ENCODE measurements at places on chromosomes 7 and 10.

DNA sequence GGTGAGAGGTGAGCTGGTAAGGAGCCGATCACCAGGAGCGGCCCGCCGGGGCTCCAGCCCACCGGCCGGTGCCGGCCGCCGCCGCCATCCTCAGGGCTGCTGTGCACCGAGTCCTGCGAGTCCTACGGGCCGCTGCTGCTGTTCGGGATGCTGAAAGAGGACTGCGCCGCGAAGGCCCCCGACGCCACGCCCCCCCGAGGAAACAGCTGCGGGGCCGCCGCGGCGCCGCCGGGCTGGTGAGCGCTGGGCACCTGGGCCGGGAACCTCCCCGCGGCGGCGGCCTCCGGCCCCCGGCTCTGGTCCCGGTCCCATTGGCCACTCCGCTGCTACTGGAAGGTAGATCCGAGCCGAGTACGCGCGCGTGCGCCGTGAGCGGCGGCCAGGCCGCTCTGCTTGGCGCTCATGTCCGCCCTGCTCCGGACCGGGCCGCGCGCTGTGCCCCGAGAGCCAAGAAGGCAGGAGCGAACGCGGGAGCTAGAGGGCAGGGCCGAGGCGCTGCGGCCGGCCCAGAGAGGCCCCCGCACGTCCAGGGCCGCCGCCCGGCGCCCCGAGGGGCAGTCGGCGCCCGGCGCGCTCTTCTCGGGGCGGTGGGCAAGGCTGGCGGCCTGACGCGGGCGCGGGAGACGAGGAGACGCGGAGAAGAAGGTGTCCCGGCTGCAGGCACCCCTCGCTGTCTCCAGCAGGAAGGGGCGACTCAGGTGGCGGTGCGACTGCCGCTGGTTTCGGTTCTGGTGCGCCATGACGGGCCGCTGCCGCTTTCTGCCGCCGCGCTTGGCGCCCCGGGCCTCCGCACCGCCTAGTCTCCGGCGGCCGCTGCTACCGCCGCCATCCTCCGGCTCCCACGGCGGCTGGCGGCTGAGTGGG, 121.3 kb upstream of the WIPF3 start:
- DNase-seq: no peak

DNA sequence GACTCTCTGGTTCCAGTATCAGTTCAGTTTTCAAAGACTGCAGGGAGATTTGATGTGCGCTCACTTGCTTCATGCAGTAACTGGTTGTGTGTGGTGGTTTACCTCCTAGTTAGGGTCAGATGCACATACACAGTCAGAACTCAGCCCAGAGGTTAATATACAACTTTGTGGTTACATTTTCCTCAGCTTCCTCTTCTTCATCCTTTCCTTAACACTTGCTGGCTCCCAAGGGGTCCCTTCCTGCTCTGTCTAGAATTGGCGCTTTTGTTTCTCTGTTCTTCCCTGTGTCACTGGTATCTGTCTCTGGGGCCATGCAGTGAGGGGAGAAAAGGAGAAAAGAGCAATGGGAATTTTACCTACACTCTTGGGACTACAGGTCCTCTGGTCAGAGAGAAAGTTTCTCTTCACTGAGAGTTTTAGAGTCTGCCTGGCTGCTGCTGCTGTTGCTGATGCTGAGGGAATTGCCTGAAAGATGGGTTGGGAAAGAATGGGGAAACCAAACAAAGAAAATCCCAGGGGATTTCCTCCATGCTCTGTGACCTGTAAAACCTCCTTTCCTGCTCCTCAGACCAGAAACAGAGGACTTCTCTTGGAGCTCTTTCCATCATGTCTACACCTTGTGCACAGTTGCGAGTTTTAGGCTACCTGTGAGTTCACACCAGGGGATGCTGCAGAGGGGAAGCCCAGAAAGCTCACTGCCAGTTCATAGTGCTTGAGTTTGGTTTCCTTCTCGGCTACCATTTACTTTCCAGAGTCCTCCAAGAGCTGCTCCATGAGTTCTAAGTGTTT, 74.6 kb downstream of the WDFY4 start:
- no peak for DNase-seq

- DNase-seq: no peak
These were observed 223.6 kb upstream of the SEMA3E start for GRCh38 chr7:83872501-83872900.

- DNase-seq: no peak
These were observed 71.9 kb downstream of the WAC start for GRCh38 chr10:28604567-28605536.

- no peak for DNase-seq
These were observed 99.6 kb upstream of the PCDH15 start for GRCh38 chr10:54900584-54900983.

GRCh38 chr7:27122077-27122910, 8.3 kb downstream of the HOXA4 start:
- no peak for DNase-seq

DNA sequence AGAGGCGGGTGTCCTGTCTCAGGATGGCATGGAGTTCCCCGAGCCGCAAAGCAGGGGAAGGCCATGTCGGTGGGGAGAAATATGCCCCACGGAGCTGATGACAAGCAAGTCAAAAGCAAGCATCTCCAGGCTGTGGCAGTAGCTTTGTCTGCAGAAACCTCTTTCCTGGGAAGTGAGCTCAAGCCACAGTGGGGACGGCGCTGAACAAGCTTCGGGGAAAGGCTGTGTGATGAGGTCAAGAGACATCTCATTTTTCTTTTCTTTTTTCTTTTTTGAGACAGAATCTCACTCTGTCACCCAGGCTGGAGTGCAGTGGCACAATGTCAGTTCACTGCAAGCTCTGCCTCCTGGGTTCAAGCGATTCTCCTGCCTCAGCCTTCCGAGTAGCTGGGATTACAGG, 62.6 kb downstream of the ELFN1 start:
- no peak for DNase-seq

Measured in iPS DF 6.9 (cell line).